ENCODE measurements at places on chromosomes 11 and 22.

- DNase-seq: no peak
Measured at GRCh38 chr11:121563003-121563402, 110.2 kb upstream of the SORL1-AS1 start.

GRCh38 chr11:22194907-22195306, 2.0 kb downstream of the ANO5 start:
- no peak for DNase-seq

- no peak for DNase-seq
Measured at GRCh38 chr11:70483077-70483861, 84.9 kb downstream of the CTTN start.

DNA sequence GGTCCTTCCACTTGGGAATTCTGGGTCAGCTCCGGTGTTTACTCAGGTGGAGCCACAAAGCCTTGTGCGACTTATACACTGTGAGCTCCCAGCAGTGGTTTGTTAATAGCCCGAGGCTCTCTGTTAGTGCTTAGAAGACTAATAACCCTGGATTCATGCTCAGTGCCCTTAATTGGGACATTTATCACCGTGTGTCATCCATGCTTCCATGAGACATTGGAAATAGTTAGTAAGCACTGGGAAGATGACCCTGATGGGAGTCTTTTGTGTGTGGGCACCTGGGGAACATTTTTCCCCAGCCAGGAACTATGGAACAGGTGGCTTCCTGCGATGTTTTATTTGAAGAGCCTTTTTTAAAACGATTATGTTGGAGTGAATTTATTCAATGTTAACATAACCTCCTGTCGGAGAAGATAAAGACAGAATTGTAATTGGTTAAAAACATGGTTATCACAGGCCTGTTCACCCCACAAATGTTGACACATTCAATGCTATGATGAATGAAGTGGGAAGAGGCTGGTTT, 188.9 kb downstream of the MYO18B start:
- no peak for DNase-seq

GRCh38 chr11:121321614-121322243, 29.2 kb downstream of the SC5D start:
- no peak for DNase-seq

DNA sequence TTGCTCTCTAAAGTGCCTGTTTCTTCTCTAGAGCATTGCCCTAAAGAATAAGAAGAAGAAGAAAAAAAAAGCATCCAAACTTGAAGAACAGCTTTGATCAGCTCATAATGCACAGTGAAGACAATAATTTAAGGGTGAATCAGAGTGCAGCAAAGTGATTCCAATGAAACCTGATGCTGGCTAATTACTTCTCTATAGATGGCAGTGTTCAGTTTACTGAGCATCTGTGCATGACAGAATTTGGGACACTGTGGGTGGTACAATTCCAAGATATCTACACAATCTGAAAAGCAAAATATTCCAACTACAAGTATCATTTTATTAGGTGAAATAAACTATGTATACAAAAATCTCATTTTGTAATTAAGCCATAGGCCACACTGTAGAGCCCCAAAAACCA, 450.5 kb upstream of the CCDC90B start:
- no peak for DNase-seq

DNA sequence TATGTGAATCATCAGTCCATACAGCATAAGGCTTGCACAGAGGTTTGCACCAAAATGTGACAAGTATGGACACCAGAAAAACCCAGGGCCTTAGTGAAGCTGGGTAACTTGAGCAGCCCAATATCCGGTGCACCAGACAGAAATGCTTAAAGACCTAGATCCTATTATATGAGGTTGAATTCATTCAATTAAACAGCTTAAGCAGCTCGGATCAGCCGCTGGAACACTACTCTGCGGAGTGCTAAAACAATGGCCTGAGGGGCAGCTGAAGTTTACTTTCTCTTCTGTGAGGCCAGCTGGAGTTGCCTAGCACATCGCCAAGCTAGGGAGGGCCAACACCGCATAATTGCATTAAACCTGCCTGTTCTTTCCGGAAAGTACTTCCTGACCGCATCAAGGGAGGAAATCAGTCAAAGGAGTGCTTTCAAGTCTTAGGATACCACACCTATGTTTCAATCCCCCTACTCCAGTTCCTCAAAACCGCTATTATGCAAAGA, 17.0 kb upstream of the FAM181B start:
- no peak for DNase-seq

GRCh38 chr11:109425554-109425953, 3.6 kb downstream of the C11orf87 start:
- DNase-seq: peak; percentile 9

- DNase-seq: no peak
Measured at GRCh38 chr11:101620026-101620425, 36.2 kb upstream of the TRPC6 start.

DNA sequence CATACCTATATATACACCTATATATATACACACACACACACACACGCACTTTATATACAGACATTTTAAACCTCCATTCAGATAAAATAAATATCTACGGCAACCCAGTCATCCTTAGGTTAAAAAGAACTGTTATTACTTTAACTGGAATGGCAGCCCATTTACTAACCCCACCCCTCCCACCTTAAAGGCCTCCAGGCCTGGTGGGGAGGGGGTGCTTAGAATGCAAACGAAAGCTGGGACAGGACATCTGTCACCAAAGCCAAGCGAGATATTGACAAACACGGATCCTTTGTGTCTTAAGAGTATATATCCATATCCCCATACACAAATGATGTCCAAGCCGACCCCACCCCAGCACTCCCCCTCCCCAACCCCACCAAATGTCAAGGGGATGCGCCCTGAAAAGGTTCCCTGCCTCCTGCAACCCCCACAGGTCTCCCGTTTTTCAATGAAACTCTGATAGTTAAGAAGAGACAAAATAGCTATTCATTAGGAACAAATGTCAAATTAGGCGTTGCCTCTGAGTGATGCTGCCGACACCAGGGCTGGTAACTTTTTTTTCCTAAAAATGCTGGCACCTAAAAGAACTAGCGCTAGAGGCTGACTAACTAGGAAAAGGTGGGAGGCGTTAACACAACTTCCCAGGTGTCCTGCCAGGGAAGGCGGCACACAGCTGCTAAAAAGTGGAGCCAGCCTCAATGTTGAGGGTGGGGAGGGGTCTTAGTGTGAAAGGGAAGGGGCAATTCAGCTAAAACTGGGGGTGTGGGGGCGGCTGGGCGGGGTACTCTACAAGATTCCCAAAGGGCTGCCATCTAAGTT, 5.6 kb downstream of the MN1 start:
- DNase-seq: no peak

- no peak for DNase-seq
Measured at GRCh38 chr11:118615976-118616371, 8.6 kb downstream of the PHLDB1 start.

DNA sequence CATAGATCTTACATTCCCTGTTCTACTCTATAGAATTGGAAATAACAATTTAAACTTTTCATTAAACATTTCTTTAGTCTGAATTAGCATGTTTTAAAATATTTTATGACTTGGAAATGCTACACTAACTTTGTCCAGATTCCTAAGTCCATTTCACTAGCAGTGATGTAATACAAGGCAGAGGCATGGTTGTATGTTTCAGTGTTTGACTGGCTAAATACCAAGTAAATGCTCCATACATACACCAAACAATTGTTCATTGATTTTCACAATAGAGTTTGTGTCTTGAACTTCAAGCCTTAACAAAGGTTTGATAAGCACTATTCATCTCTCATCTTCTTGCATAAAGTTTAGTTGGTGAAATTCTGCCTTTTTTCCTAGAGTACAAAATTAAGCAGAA, 13.5 kb downstream of the ZBED5 start:
- DNase-seq: no peak

GRCh38 chr11:11347592-11347991, 5.5 kb downstream of the CSNK2A3 start:
- DNase-seq: no peak

DNA sequence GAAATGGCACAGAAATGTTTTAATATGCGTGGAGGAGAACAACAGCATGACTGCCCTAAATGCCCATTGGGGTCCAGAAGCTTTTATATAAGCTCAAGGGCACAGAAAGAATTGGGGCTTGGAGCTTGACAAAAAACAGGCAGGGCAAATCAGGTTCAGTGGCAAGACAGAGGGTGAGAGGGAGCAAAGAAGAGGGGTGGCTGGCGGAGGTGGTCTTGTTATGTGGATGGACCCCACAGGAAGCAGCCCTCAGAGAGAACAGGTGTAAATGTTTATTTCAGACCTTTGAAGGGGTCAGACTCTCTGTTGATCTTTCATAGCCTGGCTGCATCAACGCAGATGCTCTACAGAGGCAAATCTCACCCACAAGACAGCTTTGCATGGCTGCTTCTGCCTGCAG, 213.1 kb upstream of the B3GAT1 start:
- no peak for DNase-seq

GRCh38 chr11:76415073-76415472, 29.7 kb upstream of the EMSY start:
- DNase-seq: no peak

- DNase-seq: no peak
Measured at GRCh38 chr22:20299746-20300136, 20.1 kb downstream of the DGCR6L start.

- no peak for DNase-seq
Measured at GRCh38 chr22:38296372-38296771, 20.9 kb downstream of the CSNK1E start.

GRCh38 chr22:23068832-23069385, 1.4 kb upstream of the GNAZ start:
- DNase-seq: no peak

- no peak for DNase-seq
Measured at GRCh38 chr11:7413961-7414915, 71.1 kb upstream of the OLFML1 start.

DNA sequence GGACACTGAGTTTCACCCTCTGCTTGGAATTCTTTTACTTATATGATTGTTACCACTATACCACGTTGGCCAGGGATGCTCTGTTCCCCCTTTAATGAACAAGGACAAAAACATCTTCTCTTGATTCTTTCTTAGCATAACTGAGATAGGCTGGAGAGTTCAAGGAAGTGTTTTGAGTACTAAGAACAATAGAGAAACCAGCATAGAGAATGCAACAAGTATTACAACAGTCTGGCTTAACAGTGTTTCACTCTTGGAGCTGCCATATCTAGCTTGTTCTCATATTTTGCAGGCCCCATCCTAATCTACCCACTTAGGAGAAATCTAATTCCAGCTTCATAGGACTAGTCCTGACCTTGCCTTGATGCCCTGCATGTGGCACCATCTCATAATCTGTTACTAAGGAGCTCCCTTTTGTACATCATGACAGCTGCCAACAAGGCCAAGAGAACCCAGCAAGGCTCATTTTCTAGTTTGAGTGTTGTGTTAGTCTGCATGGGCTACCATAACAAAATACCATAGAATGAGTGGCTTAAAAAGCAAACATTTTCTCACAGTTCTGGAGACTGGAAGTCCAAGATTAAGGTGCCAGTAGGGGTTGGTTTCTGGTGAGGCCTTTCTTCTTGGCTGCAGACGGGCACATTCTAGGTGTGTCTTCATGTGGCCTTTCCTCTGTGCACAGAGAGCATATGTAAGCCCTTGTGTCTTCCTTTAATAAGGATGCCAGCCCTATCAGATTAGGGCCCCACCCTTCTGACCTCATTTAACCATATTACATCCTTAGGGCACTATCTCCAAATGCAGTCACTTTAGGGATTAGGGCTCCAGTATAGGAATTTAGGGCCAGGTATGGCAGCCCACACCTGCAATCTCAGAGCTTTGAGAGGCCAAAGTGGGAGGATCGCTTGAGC, 37.8 kb downstream of the PACS1 start:
- DNase-seq: no peak

DNA sequence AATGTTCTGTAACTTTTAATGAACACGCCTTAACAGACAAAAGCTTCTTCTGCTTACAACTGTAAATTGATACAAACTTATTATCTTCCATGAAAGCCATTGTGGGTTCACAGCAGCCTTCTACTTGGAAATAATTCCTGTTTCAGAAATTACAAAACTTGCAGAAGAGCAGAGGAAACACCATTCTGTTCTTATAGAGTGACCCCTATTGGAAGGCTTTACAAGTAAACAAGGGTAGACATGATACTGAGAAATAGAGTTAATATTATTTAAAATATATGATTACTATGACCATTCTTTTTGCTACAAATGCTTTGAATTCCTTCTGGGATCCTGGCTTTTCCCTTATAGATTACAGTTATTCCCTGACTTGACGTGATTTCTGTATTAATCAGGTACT, 32.4 kb upstream of the KCNA4 start:
- DNase-seq: no peak

All from hypothalamus (tissue), 51 donors.